SHP77 treated with DMSO at 0.1 percent for 48 hours (cell line): ENCODE measurements at places on chromosomes 1 and 21.

GRCh38 chr1:232211149-232211548 lies 418.8 kb downstream of the SIPA1L2 start:
- DNase-seq = no peak

DNA sequence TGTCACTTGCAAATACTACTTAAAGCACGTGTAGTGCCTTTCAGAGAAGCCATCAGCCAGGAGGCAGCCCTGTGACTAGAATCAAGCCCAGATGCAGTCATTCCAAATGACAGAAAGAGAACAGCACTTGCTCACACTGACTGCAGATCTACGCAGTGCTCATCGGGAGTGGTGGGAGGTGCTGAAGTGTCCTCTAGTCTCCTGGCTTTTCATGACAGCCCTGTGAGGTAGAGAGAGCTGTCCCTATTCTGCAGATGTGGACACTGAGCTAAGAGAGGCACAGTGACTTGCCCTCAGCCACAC lies 62.3 kb upstream of the EDN2 start:
- DNase-seq = no peak

GRCh38 chr1:247274605-247275256 lies 18.9 kb downstream of the VN1R5 start:
- no peak for DNase-seq

GRCh38 chr21:41895643-41896493 lies 16.7 kb upstream of the PRDM15 start:
- no peak for DNase-seq

DNA sequence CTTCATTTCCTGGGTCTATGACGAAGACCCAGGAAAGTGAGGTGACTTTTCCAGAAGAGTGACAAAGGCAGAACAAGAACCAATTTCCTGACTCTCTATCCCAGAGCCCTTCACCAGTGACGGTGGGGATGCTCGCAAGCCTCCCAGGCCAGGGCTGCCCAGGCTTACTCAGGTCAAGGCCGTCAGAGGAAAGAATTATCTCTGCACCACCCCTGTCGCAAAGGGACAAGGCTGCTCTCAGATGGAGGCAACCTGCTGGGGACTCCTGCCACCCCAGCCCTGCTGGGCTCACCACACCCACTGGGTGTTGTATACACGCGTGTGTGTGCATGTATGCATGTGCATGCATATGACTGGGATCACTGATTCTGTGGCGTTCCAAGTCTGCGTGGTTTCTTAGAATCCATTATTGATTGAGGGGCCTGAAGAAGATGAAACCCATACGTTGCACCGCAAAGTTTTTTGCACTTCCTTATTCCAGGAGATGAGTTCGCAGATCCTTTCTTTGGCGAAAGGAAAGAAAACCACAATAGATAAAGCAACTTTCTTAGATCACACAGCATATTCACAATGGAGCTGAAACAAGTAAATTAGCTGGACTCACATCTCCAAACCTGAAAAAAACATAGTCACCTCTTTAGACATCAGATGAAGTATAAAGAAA lies 255.8 kb downstream of the RHOU start:
- DNase-seq = no peak

DNA sequence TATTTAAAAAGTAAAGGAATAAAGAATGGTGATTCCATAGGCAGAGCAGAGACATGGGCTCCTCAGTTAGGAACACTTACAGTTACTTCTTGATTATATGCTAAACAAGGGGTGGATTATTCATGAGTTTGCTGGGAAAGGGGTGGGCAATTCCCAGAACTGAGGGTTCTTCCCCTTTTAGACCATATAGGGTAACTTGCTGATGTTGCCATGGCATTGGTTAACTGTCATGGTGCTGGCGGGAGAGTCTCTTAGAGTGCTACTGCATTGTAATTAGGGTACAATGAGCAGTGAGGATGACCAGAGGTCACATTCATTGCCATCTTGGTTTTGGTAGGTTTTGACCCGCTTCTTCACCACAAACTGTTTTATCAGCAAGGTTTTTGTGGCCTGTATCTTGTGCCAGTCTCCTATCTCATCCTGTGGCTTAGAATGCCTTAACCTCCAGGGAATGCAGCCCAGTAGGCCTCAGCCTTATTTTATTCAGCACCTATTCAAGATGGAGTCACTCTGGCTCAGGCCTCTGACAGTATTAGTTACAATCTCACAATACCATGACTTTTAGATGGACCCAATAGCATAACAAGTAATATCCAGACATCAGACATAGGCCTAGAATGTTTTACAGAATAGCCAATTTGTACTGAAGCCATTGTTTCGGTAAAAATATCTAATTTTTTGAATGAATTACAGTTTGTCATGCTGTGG lies 106.8 kb downstream of the ZBTB18 start:
- DNase-seq = no peak

DNA sequence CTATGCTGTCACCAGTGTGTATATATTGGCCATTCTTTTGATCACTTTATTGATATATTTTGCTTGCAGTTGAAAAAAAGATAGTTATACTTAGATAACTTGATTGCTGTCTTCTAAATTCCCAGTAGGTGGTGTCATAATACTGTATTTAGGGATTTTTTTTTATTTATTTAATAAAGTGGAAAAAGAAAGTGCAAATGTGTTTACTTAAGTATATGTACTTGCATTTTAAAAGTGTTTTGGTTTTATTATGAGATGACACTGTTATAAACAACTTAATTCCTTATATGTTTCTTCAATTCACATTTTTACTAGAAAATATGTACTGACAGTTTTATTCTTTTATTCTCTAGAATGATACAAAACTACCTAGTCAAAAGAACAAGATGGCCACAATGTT lies 164.8 kb downstream of the USP25 start:
- no peak for DNase-seq

GRCh38 chr1:240188139-240188538 lies 96.5 kb downstream of the FMN2 start:
- no peak for DNase-seq

GRCh38 chr1:43547538-43548072 lies 16.9 kb downstream of the PTPRF start:
- no peak for DNase-seq

DNA sequence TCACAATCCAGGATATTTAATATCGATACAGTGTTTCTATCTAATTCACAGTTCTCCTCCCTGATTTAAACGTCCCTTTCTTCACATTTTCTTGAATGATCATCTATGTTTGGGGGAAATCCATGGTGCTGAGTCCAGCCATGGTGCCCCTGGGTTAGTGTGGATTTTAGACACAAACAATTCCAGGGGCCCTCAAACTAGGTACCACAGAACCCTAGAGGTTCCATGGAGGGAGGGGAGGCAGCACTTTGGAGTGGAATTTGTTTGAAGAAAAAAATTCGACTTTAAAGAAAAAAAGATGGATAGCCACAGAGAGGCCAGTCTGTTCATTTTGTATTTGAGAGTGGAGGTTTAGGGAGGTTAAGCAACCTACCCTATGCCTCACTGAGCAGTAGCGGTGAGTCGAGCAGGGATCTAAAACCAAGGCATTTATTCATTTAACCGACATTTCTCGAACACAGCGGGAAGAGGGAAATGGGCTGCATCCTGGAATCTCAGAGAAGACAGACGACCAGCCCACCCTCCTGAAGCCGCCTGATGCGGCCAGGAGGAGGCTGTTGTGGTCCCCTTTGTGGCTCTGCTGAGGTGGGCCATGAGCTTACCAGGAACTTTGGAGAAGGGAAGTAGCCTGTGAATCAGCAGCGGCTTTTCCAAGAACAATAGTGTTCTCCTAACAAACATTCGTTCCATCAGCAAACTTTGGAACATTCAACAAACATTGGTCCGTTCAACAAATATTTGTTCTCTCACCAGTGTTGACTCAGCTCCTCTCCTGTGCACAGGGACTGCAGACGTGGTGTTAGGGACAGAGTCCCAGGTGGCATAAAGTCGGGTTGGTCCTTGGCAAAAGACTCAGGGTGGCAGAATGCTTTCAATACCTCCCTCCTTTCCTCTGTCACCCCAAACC lies 103.5 kb upstream of the ZBTB40 start:
- peak; percentile 73 for DNase-seq

DNA sequence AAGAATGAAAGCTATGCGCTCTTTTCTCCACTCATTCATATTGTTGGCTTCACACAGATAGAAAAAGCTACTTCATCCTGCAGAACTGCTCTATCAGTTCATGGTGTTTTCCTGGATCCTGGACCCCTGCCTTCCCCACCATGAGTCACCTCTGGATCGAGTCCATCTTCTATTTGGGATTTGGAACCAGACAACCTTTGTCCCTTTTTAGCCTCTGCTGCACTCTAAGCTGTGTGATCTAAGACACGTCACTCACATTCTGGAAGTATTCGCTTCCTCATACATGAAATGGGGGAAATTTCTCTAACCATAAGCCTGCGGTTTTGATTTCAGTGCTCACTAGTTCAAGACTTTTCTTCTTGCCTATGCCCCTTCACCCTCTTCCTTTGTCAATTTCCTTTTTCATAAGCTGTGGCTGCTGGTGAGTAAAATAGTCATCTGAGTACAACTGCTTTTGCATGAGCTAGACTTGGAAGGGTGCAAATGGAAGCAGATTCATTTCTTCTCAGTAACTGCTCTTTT lies 14.1 kb upstream of the DEGS1 start:
- DNase-seq = no peak

- no peak for DNase-seq
Observed at GRCh38 chr1:200888349-200888838, 6.3 kb upstream of the INAVA start.

- DNase-seq = no peak
Observed at GRCh38 chr1:85582687-85583591, 2.4 kb downstream of the CCN1 start.

GRCh38 chr21:43811262-43812105 lies 22.1 kb downstream of the RRP1 start:
- DNase-seq = no peak

DNA sequence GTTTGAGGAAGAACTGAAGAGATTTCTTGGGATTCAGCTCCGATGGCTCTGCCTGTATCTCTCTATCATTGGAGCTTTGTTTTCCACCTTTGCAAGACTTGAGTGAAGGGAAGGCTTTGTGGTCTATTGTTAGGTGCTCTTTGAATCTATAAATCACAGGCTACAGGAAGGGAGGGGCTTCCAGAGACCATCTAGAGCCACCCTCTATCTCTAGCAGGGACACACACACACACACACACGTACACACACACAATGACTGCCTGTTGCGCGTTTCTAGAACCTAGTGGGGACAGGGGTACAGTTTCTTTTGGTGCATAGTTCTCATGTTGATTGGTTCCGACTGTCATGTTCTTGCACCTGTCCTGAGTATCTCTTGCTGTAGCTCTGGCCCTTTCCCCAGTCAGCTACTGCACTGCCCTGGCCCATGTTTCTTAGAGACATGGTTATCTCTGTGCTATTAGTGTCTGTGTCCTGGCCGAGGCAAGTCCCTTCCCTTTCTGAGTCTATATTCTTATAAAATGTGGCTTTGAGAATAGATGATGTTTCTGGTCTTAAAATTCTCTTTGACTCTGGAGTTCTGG lies 60.7 kb downstream of the MAN1C1 start:
- DNase-seq = no peak

DNA sequence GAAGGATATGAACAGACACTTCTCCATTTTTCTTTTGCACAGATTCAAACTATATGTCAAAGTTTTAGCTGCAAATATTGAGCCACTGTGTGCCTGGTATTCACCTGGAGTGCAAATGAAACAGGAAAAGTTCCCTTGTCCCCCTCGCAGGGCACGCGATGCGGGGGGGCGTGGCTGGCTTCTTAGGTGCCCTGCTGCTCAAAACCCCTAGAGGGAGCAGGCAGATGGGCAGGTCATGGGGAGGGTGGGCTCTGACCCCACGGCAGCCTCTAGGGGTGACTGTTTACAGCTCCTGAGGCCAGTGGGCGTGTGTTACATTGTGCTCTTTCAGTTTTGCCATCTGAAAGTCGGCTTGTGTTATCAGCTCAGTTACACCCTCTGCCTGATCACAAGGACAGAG lies 931.2 kb upstream of the B3GALT2 start:
- no peak for DNase-seq

DNA sequence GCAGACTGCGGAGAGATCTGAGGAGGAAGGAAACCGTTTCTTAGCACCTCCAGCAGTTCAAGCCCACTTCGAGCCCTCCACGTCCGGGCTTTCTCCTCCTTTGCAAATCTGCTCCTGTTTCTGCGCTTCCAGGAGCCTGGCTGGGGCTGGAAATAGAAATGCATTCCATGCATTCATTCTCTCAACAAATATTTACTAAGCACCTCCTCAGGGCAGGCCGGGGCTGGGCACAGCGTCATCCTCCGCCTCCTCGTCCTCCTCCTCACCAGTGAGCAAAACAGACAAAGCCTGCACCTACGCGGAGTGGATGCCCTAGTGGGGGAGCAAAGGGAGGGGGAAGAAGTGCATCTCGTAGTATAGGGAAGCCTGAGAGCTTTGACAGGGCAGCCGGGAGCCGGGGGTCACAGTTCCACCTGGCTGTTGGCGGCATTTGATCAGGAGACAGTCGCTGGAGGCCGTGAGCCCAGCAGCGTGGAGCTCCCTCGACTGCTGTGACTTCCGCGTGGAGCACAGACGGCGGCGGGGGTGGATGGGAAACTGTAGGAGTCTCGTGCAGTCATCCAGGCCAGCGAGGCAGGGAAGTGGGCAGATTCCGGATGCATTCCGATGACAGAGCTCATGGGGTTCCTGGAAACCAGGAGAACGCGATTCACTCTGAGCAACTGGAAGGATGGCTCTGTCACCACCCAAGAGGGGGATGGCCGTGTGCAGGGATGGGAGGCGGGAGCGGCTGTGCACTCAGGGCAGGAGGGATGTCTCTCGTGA lies 93.5 kb downstream of the SIK1 start:
- no peak for DNase-seq

DNA sequence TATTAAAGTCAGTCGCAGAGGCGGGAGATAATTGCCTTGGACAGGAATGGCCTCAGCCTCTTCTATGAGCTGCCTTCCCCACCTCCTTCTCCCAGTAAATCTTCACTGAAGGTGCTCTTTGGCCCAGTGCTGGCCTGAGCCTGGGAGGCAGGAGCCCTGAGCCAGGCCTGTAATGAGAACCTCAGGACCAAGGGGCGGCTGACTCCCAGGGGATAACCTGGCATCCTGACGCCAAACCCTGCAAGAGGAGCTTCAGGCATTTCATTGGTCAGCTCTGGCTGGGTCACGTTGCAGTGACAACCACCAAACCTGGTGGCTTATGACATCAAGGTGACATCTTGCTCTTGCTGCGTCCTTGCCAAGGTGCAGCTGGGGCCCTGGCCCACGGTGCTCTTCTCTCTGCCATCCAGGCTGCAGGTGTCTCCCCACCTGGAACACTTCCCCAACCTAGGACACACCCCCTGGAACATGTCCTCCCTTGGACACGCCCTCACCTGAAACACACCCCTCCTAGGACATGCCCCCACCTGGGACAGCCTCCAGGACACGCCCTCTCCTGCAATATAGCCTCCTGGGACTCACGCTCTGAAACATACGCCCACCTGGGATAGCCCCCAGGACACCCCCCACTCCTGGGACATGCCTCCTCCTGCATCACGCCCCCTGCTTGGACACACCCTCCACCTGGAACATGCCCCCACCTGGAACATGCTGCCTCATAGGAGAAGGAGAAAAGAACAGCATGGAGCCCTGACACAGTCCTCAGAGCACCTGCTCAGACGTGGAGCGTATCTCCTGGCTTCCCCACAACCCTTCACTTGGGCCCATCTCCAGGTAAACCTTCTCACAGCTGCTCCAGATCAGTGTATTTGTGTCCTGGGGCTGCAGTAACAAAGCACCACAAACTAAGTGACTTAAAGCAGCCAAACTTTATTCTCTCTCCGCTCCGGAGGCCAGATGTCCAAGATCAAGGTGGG lies 333.6 kb downstream of the NPHP4 start:
- DNase-seq = no peak
